Fibroblast of the aortic adventitia (primary cell): ENCODE measurements at places on chromosomes 13 and 19. TPM values are rescaled to one million over a fixed set of nuclear protein-coding genes. Genes with fewer than 3 reads are reported as not detected.

DNA sequence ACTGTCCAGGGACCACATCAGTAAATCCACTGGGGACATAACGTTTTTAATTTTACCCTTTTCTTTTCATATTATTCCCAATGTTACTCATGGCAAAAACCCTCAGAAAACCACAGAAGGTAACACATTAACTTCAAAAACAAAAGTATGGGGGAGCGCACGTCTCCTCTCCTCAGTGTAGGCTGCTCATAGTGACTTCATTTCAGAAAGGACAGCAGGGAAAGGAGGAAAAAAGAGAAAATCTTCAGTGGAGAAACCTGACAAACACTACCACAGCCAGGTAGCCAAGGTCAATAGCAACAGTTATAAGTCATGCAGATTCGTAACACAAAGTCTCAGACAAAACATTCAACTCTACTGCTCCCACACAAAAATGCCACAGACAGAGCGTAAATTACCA lies 21.4 kb downstream of the DZIP1 start:
- DNase-seq: no peak

- no peak for DNase-seq
Observed at GRCh38 chr19:46020819-46021125, 2.1 kb downstream of the PGLYRP1 start.

- DNase-seq: peak; percentile 52
Observed at GRCh38 chr13:96075953-96076543, 13.9 kb upstream of the HS6ST3 start.

DNA sequence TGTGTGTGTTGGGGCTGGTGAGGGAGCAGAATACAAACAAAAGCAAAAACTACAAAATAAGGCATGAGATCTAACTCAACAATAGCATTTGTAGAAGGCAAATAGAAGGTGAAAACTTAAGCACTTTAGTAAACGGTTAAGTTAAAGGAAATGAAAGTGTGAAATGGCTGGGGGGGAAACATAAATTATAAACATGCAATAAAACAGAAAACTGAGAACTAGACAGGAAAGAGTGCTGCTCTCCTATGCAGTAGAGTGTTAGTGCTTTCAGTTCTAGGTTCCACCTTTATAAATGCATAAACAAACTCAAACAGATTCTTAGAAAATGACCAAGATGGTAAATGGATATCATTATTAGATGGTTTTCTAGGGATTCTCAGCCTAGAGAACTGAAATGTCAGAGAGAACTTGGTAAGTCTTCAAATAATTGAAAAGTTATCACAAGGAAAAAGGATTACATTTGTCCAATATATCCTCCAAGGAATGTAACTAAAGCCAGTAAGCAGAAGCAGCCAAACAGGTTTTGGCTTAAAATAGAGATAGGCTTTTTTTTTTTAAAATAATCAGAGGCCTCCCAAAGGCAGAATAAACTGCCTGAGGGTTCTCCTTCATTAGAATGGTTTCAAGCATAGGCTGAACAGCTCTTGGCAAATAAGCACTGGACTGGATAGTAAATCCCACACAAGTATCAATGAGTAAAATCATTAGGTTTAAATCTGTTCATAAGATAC lies 23.3 kb downstream of the RBM26 start:
- DNase-seq: no peak

- no peak for DNase-seq
Observed at GRCh38 chr19:45645068-45645630, 6.0 kb upstream of the EML2 start.

- DNase-seq: peak; percentile 43
Observed at GRCh38 chr13:110306960-110307766, at the start of the genes COL4A1 and COL4A2. Gene COL4A1 (minus strand): TSS chr13:110307157. CDS start chr13:110307027, 130 bp downstream. Gene COL4A2 (plus strand): TSS chr13:110307284. CDS start chr13:110307904, 620 bp downstream.

DNA sequence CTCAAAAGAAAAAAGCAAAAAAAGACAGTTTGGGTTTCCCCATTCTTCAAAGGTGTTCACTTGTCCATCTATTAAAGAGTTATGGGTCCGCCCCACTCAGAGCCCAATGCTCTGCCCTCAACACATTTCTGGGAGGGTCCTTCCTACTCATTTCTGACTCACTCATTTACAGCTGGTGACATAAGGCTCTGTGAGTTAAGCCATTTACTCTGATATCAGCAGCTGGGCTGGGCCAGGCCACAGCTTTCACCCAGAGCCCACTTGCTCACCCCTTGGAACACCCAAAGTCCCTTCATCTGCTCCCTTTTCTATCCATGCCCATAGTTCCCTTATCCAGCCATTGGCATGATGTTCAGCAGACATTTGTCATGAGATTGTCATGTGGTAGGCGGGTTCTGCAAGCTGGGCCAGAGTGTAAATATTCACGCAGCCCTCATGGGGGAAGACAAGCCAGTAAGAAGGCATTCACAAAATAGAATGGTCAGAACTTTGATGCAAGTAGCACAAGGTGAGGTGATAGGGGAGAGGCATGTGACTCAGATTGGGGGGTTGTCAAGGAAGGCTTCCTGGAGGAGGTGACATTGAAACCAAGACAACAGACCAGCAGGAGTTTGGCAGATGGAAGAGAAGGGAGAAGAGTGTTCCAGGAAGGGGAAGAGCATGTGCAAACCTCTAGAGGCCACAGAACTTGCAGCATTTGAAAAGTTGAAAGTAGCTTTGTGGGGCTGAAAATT lies 5.9 kb downstream of the MAST1 start:
- DNase-seq: no peak

DNA sequence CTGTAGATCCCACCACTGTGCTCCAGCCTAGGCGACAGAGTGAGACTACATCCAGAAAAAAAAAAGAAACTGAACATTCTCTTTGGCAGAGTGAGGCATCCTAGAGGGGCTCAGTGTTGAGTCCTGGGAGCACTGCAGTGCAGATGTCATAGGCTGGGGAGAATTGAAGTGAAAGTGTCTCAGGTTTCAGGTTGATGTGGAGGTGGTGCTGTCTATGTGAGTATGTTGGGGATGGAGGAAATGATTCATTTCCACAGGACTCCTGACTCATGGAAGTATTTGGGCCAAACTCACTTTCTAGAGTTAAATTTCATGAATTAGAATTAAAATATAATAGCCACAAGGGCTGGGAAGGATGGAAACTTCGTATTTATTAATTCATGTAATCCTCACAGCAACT lies 134.4 kb upstream of the TSC22D1 start:
- DNase-seq: peak; percentile 85

DNA sequence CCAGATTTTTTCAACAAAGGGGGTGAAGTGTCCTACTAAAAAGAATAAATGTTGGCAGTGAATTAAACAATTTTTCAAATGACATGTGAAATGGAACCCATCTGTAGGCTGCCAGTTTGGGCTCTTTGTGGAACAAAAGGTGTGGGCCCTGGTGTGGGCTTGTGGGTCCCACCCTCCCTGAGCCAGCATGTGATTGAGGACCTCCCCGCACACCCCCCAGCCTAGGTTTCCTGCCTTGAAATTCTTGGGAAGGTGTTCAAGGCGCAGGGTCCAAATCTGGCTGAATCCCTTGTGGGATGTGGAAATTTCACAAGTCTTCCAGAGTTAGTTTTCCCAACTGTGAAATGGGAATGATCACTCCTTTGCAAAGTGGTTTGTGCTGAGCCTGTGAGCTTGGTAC lies 4.1 kb downstream of the GGN start:
- DNase-seq: no peak

DNA sequence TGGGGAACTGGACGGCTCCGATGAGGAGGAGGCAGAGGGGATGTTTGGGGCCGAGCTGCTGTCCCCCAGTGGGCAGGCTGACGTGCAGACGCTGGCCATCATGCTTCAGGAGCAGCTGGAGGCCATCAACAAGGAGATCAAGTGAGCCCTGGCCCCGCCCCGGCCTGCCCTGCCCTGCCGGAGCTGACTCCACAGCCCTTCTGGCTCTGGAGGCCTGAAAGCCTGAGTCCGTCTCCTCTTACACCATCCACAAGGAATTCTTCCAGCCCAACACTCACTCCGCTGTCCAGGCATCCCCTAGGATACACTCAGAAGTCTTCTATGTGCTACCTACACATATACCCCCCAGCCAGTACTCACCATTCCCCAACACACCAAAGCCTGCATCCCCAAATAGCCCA lies 17.4 kb downstream of the PPFIA3 start:
- DNase-seq: peak; percentile 50

DNA sequence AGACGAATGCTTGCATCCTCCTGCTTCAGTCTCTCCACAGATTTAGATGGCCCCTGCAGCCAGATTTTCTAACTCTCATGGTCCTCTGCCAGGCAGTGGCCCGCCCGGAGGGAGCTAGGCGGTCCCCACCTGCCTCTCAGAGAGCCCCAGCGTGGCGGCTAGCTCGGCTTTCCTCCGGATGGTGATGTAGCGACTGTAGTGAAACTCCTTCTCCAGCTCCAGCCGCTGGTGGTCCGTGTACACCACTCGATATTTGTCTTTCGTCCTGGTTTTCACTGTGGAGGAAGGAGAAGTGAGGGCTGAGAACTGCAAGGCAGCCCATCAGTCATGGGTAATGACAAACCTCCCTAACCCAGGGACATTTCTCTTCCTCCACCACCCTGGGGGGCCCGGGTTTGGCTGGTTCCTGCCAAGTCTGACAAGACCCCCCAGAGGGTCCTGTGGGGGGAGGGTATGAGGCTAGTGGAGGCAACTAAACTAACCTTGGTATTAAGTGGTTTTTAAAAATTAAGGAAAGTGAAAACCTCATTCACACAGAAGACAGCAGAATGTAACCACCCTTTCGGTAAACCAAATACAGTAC lies 4.3 kb downstream of the CDX2 start:
- no peak for DNase-seq

GRCh38 chr19:54345938-54346386 lies 7.0 kb upstream of the LILRA4 start:
- DNase-seq: no peak

DNA sequence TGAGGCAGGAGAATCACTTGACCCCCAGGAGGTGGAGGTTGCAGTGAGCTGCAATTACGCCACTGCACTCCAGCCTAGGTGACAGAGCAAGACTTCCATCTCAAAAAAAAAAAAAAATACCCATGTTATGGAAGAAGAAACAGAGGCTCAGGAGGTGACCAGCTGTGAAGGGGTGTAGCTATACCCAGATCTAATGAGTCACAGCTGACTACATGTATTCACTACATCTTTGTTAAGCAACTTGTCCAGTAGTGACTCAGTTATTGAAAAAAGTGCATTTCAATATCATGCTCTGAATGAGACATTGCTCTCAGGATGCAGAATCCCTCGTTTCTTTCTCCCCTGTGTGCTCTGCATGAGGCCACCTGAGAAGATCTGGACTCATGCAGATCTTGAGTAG lies 16.1 kb upstream of the SPART start:
- peak; percentile 89 for DNase-seq

DNA sequence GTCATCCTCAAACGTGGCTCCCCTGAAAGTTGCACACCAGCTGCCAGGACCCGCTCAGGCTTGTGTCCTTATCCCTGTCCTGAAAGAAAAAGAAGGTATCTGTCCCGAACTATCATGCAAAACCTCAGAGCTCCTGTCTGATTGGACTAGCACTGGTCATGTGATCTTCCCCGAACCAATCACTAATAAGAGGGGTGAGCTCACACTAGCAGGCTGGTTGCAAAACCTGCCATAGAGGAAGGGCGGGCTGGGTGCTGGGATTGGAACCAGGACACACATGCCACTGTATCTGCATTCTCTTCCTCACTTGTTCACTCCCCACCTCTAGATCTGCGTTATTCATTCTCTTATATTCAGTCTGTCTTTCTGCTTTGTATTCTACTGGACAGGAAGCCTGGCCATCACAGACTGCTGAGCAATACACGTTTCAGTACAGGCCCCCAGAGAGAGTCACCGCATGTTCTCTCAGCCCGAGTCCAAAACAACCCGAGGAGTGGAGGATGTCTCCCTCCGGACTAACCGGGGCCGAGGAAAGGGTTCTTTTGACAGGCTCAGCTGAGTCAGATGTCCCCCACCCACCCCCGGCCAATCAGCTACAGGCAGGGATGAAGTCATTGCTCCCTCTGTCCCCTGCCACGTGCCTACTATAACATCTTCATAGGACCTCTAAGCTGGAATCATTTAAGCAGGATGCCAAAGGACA lies 97.7 kb downstream of the SIPA1L3 start:
- peak; percentile 98 for DNase-seq

GRCh38 chr13:98822225-98822606 lies 69.7 kb upstream of the SLC15A1 start:
- peak; percentile 69 for DNase-seq

GRCh38 chr13:76425935-76426334 lies 460.3 kb downstream of the KCTD12 start:
- peak; percentile 94 for DNase-seq

GRCh38 chr13:76289558-76289957 lies 596.6 kb downstream of the KCTD12 start:
- DNase-seq: no peak

GRCh38 chr19:42132030-42132628 lies at the start of gene POU2F2:
Gene POU2F2 (minus strand): TSS chr19:42132446. CDS start chr19:42132411, 35 bp downstream.
- no peak for DNase-seq

GRCh38 chr19:43132696-43133095 lies 50.2 kb upstream of the PSG2 start:
- peak; percentile 49 for DNase-seq

GRCh38 chr13:79663977-79664636 lies 183.2 kb downstream of the NDFIP2 start:
- no peak for DNase-seq

DNA sequence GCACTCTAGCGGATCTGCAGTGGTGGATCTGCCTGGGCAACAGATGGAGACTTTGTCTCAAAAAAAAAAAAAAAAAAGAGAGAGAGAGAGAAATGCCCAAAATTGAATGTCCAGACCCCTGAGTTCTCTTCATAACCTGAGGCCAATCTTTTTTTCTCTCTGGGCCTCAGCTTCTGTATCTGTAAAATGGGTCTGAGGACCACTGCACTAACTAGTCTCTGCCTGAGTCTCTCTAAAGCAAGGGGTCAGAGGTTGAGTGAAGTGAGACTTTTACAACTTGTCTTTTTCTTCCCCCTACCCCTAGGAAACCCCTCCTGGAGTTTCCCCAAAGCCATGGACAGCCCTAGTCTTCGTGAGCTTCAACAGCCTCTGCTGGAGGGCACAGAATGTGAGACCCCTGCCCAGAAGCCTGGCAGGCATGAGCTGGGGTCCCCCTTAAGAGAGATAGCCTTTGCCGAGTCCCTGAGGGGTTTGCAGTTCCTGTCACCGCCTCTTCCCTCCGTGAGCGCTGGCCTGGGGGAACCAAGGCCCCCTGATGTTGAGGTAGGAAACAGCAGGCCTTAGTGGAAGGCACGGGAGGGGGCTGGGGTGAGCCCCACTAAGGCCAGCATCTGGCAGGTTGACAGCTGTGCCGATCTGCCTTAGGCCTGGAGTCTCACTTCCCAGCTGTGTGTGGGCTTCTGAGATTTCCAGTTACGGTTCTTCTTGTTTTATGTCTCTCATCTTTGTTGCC lies 1.8 kb downstream of the TMEM91 start:
- no peak for DNase-seq

GPR18 gene
- not detected in 2 replicates for total RNA-seq

IFNL2 gene
- not detected in 2 replicates for total RNA-seq

ZNF417 gene
- total RNA-seq: 15.8 and 16.1 TPM in 2 replicates

ERICH6B gene
- total RNA-seq: not detected in 2 replicates

GRK1 gene
- total RNA-seq: not detected in 2 replicates

MAST1 gene
- under 0.01 and 1.1 TPM in 2 replicates for total RNA-seq

TPRX1 gene
- not detected in 2 replicates for total RNA-seq

HIPK4 gene
- 0.18 TPM in 1 of 2 replicates, not detected in the other for total RNA-seq

PMIS2 gene
- total RNA-seq: not detected in 2 replicates

PALM gene
- total RNA-seq: 5.7 and 198 TPM in 2 replicates

PSG1 gene
- 0.72 TPM in 1 of 2 replicates, not detected in the other for total RNA-seq
